ENCODE measurements at places on chromosomes 5 and 9. TPM values are rescaled to one million over a fixed set of nuclear protein-coding genes. Genes with fewer than 3 reads are reported as not detected.
A peak's percentile ranks its signal among the peaks of the same experiment; 100 is the strongest.

The CDKN2B-AS1 gene
- total RNA-seq: 8.4 TPM

The BSPRY gene
- 0.15 TPM for total RNA-seq

The SMIM27 gene
- total RNA-seq: 2.2 TPM

The GABRA1 gene
- total RNA-seq: not detected

The KLHL3 gene
- total RNA-seq: not detected

The PHYKPL gene
- 21.2 TPM for total RNA-seq

DNA sequence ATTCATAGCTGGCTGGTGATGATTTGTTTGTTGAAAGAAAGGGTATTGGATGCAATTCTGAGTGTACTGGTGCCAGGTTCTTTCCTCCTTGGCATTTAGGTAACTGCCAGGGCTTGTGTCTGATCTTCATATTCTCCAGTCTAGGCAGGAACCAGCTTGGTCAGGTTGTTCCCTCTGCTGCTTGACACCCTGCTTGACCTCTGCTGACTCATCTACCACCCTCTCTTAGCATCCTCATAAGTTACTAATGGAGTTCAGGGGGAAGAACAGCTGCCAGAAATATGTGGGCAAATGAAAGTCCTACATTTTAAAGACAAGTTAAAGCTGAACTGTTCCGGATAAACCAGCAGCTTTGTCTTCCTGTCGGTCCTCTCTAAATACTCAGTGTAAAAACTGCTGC is 116.1 kb upstream of the TNC start:
- peak; percentile 89 for DNase-seq

- DNase-seq: peak; percentile 7
These were observed 1.0 kb downstream of the NUDCD2 start for GRCh38 chr5:163458778-163459385.

GRCh38 chr9:114499528-114499927 is 5.7 kb downstream of the WHRN start:
- DNase-seq: peak; percentile 47

GRCh38 chr5:156356238-156356637 is 29.3 kb downstream of the SGCD start:
- no peak for DNase-seq

- DNase-seq: peak; percentile 34
These were observed 83.0 kb downstream of the SMC2 start for GRCh38 chr9:104177003-104177611.

GRCh38 chr9:93099551-93100275 is 3.7 kb downstream of the CARD19 start:
- no peak for DNase-seq

- no peak for DNase-seq
These were observed 30.0 kb upstream of the TBC1D2 start for GRCh38 chr9:98285446-98285845.

The ECSCR gene
- not detected for total RNA-seq
